ENCODE measurements at places on chromosomes 3 and 15.
A peak's percentile ranks its signal among the peaks of the same experiment; 100 is the strongest.

DNA sequence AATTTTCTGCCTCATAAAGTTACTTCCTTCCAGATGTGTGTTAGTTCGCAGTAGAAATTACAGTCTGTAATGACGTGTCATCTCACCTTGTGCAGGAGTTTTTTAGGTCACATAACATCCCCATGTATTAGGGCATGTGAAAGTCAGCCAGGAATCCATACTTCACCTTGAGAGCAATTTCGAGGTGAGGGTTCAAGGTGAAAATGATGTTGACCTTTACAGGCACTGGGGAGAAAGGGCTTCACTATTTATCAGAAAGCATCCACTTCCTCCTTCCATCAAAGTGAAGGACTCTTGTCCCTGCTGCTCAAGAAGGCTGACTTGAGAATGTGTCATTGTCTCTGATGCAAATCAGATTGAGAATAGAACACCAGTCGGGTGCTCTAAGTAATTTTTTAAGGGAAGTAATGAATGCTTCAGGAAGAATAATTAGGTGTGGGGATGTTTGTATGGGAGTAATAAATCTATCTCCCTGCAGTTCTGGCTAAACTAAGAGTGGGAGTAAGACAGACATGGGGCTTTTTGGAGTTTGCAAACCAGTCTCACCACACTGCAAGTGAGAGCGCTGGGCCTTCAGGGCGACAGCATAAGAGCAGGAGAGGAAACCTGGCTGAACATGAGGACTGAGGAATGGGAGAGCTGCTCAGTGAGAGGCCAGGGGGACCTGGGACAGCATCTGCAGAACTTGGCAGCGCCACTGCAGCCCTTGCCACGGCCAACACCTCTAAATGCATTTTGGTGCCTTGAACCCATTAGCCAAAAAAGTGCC is 85.9 kb upstream of the IL12A start:
- DNase-seq, result no peak

DNA sequence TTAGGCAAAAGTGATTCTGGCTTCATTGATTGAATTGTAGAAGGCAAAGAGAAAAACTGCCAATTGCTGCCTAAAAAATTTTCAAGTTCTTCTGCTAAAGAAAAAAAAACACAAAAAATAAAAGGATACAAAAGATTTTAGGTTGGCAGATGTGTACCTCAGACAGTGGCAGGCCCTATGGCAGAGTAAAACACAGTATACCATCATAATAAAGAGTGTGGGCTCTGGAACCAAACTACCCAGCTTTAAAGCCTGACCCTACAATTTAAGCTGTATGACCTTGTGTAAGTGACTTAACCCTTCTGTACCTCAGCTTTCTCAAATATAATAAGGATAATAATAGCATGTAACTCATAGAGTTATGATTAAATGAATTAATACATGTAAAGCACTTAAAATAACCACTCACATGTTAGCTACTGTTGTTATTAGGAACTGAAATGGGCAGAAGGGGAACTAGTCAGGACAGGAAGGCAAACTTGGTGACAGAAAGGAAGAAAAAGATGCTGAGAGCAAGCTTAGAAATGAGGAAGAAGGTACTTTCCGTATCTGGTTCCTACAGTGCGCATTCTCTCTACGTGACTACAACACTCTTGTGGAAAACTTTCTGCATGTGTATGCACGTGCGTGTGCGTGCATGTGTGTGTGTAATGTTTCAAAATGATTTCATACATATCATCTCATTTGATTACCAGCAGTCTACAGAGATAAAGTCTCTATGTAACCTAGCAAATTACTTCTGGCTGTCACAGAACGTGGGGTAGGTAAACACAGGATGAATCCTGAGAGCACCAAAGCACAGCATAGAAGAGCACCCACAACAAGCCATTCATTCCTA is 13.6 kb upstream of the GATM start:
- DNase-seq, result no peak

DNA sequence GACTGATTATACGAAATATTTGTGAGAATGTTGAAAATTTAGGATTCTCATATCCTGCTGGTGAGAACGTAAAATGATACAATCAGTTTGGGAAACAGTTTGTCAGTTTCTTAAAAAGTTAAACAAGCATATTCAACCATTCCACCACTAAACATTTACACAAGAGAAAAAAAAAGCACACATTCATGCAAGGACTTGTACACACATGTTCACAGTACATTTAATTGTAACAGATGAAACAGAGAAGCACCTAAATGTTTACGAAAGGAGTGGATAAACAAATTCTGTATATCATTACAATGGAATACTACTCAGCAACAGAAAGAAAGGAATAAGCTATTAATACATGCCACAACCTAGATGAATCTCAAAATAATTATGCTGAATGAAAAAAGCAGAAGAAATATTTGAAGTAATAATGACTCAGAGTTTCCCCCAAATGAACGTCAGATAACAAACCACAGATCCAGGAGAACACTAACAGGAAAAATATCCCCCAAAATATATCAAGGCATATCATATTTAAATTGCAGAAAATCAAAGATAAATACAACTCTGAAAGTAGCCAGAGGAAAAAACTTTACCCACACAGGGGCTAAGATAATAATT is 14.3 kb downstream of the ANKRD28 start:
- no peak for DNase-seq

GRCh38 chr3:173275740-173276139 is 121.8 kb upstream of the NLGN1 start:
- no peak for DNase-seq

DNA sequence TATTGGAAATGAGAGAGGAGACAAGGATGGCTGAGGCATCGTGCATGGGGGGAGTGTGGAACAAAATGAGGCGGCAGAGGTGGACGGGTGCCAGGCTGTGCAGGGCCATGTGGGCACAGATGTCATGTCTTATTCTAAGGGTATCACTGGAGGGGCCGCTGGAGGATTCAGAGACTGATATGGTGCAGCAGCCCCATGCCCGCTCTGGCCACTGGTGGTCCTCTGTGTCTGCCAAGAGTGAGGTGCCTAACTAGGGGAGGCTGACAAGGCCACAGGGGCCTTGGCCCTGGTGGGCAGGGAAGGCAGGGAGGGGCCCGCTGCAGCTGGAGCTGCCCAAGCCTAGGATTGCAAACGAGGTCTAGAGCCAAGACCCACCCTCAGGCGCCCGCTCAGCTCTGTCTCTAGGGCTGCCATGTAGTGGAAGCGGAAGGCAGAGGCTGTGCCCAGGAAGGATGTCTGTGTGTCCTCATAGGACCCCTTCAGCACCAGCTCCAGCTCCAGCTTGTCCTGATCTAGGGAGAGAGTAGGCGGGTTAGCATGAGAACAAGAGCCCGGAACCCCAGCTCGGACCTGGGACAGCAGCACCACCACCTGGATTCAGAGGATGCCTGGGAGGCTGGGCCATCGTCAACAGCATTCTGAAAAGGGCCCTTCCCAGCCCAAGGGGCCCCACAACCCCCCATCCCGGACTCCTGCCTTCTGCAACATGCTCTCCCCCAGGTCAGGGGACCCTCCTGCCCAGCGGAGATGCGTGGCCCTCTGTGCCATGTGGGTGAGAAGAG is 11.3 kb downstream of the PLA2G4D start:
- no peak for DNase-seq

GRCh38 chr3:45054196-45054857 is 28.2 kb downstream of the CLEC3B start:
- DNase-seq, result no peak

GRCh38 chr15:79543097-79543496 is 111.0 kb downstream of the MINAR1 start:
- no peak for DNase-seq

DNA sequence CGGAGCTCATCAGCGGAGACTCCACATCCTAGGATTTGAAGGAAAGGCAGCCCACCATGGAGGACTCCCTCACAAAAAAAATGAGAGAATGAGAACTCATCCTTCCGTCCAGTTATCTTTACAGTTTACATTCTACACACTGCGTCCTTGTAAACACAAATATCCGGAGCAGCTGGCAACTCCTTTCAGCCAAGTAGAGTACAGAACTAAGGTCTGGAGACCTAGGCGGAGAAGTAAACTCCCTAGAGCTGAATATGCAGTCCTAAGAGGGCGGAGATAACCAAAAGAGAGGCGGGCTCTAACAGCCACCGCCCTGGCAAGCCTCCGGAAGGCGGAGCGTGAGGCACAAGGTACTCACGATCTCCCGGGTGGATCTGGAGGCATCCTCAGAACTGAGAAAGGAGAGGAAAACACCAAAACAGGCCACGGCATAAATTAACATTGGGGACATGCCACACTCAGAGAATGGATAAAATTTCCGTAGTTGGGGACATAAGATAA is 924 bp upstream of the SIN3A start:
- peak; percentile 66 for DNase-seq

DNA sequence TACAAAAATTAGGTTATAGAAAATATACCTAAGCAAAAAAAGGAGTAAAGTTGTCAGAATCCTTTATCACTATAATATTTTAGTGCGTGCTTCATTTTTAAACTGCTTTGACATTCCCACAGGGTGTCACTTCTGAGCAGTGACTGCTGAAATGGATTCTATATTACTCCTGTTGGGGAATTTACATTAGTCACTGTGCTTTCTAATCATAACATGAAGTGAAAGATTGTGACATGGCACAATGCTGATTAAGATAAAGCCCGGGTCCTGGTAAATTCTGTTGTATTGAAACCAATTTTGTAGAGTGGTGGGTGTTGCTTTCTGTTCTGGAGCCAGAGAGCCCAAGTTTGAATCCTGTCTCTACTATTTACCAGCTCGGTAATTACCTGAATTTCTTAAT is 36.4 kb upstream of the EHHADH start:
- DNase-seq, result no peak

Measured in stimulated activated CD4-positive, alpha-beta T cell treated with anti-CD3 and anti-CD28 coated beads, Interleukin-12 subunit alpha, Interleukin-12 subunit beta, amount 100 ng/mL, for 48 hours (primary cell).